Activated CD8-positive, alpha-beta memory T cell treated with anti-CD3 and anti-CD28 coated beads for 1 hour (primary cell): ENCODE measurements at places on chromosomes 12 and 14.

DNA sequence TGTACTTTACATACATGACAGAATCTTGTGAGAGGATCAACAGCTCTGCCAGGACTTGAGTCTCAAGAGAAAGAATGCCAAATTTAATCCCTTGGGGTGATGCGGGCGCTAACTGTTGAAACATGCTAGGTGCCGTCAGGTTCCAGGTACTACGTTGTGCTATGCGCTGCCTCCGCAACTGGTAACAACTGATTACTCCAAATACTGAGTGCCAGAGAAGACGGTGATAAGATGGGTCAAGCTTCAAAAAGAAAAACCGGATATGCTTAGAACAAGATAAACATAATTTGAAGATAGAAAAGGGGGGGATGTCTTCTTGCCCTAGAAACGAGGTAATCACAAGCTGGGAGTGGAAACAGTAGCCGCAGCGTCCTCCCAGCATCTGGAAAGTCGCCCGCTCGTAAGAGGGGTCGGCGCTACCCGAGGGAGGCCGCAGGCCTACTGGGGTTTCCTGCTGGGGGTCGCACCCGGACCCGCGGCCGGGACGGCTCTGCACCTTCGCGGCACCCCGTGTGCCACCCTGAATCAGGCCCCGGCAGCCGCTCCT, 678 bp downstream of the ZBTB25 start:
- no peak for DNase-seq

GRCh38 chr12:62730649-62731048, 204.3 kb downstream of the PPM1H start:
- no peak for DNase-seq

DNA sequence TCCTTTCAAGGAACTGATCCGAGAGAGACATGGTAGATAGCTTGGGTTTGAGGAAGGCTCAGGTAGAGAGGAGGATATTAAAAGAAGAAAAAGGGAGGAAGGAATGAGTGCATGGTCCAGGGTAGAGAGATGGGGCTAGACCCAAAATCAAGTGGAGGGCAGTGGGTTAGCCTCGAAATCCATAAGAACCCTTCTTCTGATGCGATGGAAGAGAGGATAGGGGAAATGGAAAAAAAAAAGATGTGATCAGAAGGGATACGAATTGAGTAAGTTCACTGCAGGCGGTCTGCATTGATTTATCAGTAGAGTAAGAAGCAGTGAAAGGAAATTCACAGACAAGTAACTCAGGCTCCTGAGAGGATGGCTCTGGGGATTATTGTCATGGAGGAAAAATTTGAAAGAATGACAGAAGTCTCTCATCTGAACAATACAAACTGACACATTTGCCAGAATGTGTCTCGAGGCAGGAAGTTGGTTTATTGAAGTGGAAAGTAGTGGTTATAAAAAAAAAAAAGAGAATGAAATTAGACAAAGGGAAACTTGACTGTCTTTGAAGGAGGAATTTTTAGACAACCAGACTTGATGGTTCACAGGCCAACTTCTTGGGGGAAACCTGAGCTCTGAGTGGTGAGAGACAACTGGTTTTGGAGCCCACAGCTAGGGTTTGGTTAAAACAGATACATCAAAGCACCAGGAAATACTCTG, 10.2 kb downstream of the PPFIBP1 start:
- no peak for DNase-seq

GRCh38 chr12:31366104-31366621, 40.2 kb upstream of the SINHCAF start:
- no peak for DNase-seq

DNA sequence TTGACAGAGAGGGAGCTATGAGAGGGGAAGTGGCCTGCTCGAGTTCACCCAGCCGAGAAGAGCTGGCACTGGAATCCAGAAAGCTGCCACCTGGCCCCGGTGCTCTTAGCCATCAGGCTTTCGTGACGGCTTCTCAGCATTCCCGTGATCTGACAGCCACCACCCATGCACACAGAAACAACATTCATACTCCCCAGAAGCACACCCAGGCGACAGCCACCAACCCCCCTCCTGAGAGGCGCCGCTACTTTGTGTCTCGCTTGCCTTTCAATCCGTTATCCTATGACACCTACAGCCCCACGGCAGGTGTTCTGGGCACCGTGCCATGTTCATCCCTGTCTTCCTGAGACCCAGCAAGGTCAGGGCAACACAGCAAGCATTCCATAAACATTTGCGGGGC, 31.4 kb downstream of the PSMC1 start:
- no peak for DNase-seq

GRCh38 chr12:121722511-121722910, 10.0 kb downstream of the TMEM120B start:
- no peak for DNase-seq

DNA sequence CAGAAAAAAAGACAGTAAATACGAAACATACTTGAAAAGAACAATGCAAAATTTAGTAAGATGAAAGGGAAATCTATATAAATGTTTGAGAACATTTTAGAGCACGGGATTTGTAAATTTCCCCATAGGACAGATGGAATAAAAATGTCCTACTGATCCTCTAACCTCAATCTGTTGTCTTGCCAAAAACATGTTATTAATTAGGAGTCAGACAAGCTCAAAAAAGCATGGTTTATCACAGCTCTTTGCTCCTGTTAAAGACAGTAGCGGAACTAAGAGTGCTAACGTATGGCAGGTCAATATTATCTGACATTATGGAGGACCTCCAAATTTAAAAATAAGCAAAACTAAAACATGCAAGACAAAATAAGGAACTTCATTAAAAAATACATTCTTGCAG, 12.9 kb downstream of the GMFB start:
- no peak for DNase-seq

DNA sequence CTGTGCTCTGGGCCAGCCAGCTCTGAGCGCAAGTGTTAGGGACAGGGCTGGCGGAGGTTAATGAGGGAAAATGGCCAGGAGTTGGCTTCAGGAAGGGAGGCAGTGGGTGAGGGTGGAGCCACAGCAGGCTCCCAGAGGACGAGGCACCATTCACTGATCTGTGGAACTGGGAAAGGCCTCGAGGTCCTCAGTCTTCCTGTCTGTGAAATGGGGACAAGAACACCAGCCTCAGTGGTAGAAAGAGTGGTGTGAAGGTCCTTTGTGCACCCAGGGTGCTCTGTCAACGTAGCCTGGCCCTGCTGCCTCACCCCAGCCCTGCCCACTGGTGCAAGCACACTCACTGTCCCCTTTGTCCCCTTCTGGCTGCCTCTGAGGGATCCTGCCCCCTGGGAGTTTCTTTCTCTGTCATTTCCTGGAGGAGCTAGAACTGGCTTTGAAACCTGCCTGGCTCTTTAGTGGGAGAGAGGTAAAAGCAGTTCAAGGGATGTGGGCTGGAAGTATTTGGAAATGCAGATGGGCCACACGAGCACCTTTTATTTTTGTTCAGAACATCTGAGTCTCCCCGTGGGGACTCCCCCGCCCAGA, 25.0 kb downstream of the SYNDIG1L start:
- DNase-seq: no peak

DNA sequence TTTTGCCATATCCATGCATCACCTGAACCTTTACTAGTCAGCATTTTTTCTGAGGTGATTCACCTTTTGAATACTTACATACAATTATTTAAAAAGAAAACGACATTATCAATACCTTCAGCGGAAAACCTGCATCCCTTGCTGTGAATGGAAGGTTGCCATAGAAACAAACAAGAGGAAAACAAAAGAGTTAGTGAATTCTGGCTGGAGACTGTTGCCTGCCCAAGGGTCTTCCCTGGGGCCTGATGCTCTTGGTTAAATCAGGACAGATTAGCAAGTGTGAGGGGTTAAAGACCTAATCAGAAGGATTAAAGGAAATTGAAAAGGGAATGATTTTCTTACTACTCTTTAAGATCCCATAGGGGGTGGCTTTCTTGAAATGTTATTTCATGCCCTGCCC, 96.0 kb upstream of the WSCD2 start:
- DNase-seq: no peak

DNA sequence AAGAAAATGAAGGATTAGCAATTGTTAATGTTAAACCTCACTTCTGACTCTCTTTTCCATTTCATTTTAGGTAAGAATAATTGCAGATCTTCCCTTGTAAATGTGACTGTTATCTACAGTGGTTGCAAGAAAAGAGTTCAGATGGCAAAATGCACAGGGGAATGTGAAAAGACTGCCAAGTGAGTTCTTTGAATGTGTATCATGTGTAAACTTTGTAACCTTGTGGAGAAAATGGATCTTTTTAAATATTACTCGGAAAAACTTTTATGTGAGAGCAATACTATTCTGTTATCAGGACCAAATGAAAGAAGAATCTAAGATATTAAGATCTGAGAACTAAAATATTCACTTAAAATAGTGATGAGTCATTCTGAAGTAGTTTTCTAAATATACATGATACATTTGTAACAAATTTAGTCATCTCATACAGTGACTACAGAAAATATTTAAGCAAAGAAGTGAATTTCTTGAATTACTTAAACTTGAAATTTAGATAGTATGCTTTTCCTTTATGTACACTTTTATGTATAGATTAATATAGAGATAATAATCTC, 122.5 kb upstream of the CNTN1 start:
- DNase-seq: no peak

DNA sequence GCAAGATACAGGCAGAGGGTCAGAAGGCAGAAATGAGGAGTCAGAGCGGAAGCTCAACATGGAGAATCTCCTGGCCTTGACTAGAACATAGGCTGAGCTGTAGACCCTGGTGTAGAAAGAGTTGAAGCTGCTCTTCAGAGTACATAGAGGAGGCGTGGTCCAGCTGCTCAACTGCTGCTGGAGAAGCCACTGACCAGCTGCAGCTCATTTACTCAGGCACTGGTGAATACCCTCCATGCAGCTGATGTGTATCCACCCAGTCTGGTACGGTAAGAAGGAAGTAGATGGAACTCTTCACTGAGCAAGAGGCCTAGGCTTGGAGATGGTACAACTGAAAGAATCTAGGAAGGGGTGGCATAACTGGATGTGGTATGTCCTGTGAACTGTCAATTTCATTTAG, 148.8 kb upstream of the DHRS4 start:
- DNase-seq: no peak

DNA sequence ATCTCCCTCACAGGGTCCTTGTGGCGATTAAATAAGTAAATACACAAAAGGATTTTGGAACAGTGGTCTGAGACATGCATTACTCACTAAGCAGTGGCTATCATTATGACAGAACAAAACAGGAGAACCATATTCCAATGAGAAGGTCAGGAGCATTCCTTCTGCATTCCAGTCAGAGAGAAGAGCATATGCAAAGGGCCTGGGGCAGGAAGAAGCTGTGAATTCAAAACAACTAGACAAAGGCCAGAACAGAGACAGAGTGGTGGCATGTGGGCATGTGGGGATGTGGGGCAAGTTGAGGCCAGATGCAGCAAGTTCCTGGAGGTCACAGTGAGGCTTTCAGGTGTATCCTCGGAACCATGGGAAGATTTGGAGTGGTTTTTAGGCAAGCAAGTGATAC, 70.1 kb upstream of the VRK1 start:
- no peak for DNase-seq

- no peak for DNase-seq
These were observed 203.7 kb upstream of the NUDT4 start for GRCh38 chr12:93174048-93174447.

GRCh38 chr12:88266806-88267360, 124.8 kb downstream of the TMTC3 start:
- no peak for DNase-seq

- DNase-seq: no peak
These were observed 63.6 kb downstream of the CHGA start for GRCh38 chr14:92986254-92987147.

DNA sequence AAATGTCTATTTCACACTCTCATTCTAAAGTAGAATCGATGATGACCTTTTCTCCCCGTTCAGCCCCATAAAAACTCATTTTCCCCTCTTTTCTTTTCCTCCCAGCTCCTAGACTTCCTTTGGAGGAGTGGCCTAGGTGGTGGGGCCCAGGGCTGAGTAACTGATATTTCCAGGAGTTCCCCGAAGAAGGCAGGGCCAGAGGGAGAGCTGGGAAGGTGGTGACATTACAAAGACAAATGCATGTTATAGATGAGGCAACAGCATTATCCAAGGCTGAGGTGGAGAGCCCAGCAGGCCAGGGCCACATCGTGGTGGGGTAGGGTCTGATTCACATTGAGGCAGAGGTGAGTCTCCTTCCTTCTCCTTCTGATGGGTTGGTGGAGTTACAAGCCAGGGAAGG, 22.2 kb upstream of the HDAC7 start:
- DNase-seq: no peak

DNA sequence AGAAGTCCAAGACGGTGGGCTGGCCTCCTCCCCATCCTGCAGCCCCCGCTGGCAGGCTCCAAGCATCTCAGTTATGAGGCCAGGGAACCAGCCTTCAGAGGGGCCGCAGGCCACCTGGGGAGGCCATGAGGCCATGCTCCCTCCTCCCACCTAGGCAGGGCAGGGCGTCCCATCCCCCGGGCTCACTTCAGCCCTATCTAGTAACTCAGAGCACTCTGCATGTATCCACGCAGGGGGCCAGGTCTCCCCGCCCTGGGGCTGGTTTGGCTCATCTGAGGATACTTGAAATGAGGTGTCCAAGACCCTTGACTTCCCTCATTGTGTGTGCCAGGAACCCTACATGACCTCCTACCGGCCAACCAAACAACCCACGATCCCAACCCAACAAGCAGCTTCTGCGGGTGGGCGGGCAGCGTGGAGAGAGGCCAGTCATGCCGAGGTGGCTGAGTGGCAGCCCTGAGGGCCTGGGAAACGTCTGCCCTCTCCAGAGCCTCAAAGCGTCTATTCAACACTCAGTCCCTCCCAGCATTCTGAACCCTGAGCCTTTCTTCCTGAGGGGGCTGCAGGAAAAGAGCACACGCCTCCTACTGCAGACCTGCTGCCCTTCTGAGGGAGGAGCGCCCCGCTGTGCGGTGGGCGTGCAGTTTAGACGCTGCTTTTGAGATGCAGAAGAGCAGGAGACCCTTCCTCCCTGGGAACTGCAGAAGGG, 16.8 kb downstream of the ISCA2 start:
- DNase-seq: no peak

DNA sequence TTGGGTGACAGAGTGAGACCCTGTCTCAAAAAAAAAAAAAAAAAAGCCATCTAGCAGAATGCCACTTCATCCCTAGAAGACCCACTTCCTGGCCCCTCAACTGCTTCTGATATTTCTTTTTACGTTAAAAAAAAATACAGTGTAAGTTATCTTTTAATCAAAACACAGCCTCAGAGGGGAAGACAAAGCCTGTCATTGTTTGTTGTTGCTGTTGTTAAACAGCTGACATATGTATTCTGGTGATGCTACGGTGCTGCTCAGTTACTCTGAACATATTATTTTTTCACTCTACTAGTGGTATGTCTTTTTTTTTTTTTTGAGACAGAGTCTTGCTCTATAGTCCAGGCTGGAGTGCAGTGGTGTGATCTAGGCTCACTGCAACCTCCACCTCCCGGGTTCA, 75.4 kb downstream of the PAPLN start:
- DNase-seq: no peak
